ENCODE measurements at places on chromosomes 5 and 9. TPM values are rescaled to one million over a fixed set of nuclear protein-coding genes. Genes with fewer than 3 reads are reported as not detected.
A peak's percentile ranks its signal among the peaks of the same experiment; 100 is the strongest.

- no peak for DNase-seq
These were observed 89.7 kb downstream of the ELAVL2 start for GRCh38 chr9:23736293-23736692.

Gene FAM78A
- total RNA-seq, result 0.29 TPM

- no peak for DNase-seq
These were observed 180.9 kb downstream of the AOPEP start for GRCh38 chr9:94907264-94907936.

GRCh38 chr5:8396756-8397155, 527.8 kb downstream of the MTRR start:
- DNase-seq, result no peak

GRCh38 chr5:157273131-157273556, 7.2 kb downstream of the CYFIP2 start:
- no peak for DNase-seq

GRCh38 chr9:792331-793260, 48.9 kb upstream of the DMRT1 start:
- no peak for DNase-seq

- DNase-seq, result no peak
These were observed at the start of gene PARP8 for GRCh38 chr5:50666261-50667022. Gene PARP8 (plus strand): TSS chr5:50666637. CDS start chr5:50667096, 459 bp downstream.

DNA sequence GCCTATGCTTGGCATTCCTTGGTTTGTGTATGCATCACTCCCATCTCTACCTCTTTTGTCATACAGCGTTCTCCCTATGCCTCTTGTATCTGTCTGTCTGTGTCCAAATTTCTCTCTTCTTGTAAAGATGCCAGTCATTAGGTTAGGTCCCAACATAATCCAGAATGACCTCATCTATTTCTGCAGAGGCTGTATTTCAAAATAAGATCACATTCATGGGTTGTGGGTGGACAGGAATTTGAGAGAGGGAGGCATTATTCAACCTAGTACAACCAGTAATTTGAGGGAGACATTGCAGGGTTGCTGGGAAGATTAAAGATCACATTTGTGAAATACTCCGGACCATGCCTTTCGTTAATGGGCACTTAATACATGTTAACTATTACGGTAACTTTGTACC, 155.0 kb downstream of the MAN2A1 start:
- DNase-seq, result no peak

DNA sequence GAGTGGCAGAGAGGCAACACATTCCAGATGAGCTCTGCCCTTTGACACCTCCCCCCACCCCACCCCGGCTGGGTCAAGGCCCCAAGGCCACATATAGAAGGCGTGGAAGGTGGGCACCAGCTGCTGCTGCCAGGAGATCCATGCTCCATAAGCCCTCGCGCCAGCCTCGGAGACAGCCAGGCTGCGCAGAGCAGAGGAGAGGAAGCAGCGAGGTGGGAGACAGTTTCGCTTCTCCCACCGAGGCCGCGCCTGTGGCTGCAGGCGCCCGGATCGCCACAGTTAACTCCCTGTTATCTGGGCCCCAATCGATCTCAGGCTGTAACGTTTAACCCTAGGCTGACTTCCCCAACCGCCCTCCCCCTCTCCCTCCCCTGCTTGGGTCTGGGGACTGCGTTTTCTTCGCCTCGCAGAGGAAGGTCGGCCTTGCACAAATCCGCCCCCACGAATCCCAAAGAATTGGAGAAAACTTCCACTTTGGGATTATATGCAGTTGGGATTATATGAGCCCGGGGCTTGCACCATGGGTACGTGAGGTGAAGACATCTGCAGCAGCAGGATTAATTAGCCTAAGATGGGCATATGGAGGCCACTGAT, 1.1 kb upstream of the CXXC5 start:
- DNase-seq, result no peak

- DNase-seq, result peak; percentile 45
These were observed 168.6 kb downstream of the CARTPT start for GRCh38 chr5:71887680-71888079.

GRCh38 chr5:130796902-130797301, 368.2 kb downstream of the HINT1 start:
- DNase-seq, result no peak

- no peak for DNase-seq
These were observed 7.4 kb downstream of the SLC22A4 start for GRCh38 chr5:132301344-132302271.

DNA sequence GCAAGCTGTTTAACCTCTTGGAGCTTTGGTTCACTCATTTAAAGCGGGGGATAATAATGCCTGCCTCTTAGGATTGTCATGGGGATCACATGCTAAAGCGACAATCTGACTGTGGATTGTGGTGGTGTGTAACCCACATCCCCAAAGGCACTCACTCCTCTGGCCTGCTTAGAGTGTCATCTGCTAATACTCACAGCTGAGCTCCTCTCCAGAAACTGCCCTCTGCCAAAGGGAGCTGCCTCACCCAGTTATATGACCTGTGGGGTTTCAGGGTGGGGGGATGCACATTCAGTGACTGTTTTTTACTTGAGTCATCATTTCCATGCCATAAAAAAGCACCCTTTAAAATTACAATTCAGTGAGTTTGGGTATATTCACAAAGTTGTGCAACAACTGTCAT, 110.0 kb upstream of the SPOCK1 start:
- no peak for DNase-seq

- DNase-seq, result no peak
These were observed 172.1 kb downstream of the GABBR2 start for GRCh38 chr9:98536542-98537173.

Gene GLT6D1
- not detected for total RNA-seq

DNA sequence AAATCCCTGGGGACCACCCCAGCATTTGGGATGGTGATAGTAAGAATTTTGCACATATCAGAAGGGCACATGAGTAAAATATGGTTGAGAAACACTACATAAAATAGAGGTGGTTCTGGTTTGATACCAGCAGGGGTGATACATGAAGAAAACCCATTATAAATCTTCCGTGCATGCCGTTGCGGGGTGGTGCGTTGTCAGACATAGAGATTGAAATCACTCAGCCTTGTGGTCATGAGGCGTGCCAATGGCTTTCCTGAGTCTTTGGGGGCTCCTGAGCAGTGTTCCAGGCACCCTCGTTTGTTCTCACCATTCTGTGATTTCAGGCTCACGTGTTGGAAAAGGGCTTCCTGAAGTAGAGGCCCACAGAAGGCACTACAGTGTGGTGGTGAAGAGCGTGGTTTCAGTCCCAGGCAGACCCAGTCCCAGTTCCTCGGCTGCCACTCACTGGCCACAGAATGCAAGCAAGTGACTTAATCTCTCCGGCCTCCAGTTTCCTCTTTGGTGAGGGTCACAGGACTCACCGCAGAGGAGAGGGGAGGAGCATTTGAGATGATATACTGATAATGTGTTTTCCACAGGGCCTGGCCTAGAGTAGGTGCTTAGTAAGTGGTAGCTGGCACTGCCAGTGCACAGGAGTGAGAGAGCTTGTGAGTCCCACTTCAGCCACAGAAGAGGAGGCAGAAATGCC, 20.5 kb upstream of the GLRX start:
- DNase-seq, result no peak

GRCh38 chr5:56185768-56186311, 47.3 kb downstream of the ANKRD55 start:
- DNase-seq, result no peak

Gene NEUROG1
- total RNA-seq, result not detected

DNA sequence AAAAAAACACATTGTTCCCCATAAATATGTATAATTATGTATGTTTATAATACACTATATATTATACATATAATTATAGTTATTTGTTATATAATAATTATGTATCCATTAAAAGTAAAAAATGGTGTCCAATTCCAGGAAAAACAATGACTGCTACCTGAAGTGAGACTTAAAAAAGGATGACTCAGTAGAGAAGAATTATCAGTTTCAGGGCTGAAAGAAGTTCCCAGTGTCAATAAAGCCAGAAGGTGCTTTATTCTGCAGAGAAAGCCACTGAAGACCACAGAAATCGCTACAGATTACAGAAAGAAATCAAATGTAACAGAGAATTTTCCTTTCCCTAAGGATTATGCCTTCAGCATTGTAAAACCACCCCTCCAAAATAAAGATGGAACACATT, 50.9 kb downstream of the ANKRD31 start:
- DNase-seq, result no peak

Measured in epithelial cell of proximal tubule (primary cell).